NCI-H2171 (cell line): ENCODE measurements at places on chromosomes 4 and X.

GRCh38 chrX:37652589-37653231, 32.9 kb upstream of the XK start:
- no peak for DNase-seq

DNA sequence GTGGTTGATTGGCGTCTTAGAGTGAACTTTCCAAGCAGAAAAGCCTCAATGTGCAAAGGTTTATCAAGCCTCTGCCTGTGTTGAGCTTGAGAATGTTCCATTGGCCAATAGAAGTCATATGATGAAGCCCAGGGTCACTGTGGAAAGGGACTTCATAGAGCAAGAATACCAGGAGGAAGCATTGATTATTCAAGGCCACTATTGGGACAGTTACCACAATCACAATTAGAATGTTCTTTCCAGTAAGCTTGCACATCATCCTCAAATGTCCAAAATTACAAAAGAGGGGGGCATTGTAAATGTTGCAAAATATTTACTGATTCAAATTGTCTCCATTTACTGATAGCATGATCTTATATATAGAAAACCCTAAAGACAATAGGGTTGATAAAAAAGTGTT, 32.9 kb upstream of the NDP start:
- no peak for DNase-seq

DNA sequence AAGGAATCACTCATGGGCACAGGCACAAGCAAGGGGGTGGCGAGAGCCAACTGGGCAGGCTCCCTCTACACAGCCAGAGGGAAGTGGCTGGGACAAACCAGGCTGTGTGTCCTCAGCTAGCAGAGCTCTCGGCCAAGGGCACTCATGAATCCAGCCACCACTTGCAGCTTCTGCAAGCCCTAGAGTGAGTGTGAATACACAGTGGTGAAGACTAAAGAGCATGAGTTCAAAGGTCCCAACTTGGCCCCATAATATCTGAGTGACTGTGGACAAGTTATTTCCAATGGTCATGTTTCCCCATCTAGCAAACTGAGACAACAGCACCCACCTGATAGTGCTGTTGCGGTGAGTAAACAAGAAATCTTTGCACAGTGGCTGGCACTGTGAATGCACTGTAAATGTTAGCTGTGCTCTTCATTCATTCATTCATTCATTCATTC, 51.7 kb downstream of the ADGRG2 start:
- no peak for DNase-seq

DNA sequence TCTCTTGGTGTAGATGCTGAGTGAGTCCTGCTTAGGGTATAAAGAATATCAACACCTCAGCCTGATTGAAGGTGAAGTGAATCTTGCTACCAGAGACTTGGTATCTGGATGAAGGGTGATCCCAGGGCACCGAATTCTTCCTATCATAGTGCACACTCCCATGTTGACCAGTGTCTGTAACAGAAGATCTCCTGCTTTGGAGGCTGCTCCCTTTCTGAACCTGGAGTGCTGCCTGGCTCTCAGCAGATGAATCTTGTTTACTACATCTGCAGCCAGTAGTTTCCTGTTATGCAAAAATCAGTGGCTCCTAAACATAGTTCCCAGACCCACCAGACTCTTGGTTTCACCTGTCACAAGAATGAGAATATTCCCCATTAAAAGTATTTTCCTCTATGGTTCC, 191.7 kb upstream of the GK2 start:
- DNase-seq: no peak

DNA sequence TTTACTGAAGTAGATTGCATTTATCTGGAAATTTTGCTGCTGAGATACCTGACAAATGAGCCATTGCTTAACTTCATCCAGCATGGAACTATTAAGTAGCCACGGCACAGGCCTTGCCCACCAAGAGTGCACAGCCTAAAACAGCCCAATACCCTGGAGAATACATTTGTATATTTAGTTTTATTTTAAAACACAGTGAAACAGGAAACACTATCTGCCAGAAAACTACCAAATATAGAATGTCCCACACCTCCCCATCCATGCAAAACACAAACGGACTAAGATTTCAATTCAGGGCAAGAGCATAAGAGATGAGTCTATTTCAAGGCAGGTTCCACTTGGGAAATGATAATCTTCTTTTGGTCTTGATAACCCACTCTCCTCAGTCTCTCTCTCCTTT, 57.1 kb downstream of the MAML3 start:
- no peak for DNase-seq
